ENCODE measurements at places on chromosomes 11 and 22.

DNA sequence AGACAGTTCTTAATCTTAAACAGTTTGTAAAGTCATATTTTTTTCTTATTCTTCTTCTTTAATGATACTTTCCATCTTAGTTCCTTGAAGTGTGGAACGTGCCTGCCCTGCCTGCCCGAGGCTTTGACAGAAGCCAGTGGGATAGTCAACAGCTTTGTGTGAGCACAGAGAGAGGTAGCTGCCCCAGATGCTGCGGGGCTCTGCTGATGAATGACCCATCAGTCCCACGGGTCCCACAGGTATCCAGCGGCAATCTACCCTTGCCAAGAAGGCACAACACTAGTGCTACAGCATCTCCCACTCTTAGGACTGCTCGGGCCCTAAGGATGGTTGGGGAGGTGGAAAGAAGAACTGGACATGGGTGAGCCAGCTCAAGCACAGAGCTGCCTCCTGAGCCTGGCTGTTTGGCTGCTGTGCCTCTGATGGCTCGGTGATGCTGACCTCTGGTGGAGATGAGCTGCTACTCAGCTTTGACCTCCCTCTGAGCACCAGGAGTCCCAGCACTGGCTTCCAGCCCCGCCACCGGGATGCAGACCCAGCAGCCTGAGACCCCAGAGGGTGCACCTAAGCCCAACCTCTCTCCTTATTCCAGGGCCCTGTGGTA is 11.8 kb upstream of the APLNR start:
- peak; percentile 24 for DNase-seq

- no peak for DNase-seq
These were observed 335.3 kb downstream of the CTTN start for GRCh38 chr11:70733327-70734325.

DNA sequence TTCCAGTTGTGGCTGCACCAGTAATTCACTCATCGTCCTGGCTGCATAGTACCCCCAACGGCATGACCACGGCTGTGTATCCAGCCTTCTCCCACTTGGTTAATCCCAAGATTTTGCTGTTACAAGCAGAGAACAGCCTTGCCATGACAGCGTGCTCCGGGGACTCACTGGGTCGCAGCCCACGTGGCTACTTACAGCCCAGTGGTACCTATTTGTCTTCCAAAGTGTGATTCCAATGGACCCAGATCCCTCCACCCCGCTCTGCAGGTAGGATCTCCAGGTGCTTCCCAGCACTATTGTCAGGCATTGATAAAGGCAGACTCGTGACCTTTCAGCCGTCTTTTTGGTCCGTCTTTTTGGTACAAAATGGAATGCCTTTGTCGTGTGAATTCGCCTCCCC is 119.0 kb upstream of the FGF3 start:
- no peak for DNase-seq

DNA sequence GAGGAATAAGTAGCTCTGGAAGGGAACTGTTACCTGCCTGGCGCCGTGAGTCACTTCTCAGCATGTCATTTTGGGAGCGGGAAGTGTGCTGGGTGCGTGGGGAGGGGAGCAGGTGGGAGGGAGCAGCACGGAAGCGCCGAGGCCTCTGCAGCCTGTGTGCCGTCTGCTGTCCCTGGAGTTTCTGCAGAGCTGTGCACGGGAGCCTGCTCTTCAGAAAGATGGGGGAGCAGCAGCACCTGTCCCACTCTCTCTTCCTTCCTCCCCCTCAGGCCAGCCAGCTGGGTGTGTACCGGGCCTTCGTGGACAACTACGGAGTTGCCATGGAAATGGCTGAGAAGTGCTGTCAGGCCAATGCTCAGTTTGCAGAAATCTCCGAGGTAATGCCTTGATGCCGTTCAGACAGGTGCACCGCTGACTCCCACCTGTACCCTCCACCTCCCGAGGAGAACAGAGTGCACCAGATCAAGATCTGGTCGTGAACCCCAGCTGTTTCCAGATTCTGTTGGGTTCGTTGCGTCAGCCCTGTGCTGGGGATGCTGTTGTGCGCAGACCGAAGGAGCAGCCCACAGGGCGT is 87.9 kb downstream of the BCR start:
- DNase-seq = no peak

GRCh38 chr11:112877581-112877980 is 83.6 kb upstream of the NCAM1 start:
- no peak for DNase-seq

- no peak for DNase-seq
These were observed 41.6 kb downstream of the F2 start for GRCh38 chr11:46760429-46761128.

- DNase-seq = no peak
These were observed 1343.7 kb downstream of the BRD1 start for GRCh38 chr22:48483764-48484528.

DNA sequence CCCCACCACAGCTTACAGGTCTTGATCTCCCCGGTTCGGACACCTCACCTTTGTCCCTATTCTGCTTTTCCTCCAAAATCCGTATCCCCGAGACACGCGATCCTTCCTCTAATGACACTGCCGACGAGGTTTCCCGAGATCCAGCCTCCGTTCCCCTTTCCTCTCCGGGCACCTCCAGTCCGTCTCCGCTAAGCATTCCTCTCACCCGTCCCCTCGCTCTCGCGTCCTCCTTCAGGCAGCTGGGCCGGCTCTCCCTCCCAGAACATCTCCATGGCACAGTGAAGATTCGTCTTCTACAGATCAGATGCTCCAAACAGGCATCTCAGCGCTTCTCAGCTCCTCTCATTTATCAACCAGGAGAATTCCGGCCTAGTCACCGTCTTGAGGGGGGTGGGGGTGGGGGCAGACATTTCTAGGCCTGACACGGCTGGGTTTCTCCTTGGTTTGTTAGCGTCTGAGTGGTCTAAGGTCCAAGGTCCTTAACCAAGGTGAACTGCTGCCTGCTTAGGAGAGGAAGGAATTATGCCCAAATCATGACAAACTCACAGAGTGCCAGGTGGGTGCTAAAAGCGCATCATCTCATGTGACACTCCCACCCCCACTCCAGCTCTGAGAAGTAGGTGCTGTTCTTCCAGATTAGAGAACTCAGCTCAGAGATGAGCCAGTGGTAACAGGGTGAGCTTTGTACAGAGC is at the start of gene SPTBN2:
Gene SPTBN2 (minus strand): TSS at position 524 of the 693 bp plus-strand sequence. CDS start 7,976 bp downstream, outside the sequence.
- peak; percentile 26 for DNase-seq

DNA sequence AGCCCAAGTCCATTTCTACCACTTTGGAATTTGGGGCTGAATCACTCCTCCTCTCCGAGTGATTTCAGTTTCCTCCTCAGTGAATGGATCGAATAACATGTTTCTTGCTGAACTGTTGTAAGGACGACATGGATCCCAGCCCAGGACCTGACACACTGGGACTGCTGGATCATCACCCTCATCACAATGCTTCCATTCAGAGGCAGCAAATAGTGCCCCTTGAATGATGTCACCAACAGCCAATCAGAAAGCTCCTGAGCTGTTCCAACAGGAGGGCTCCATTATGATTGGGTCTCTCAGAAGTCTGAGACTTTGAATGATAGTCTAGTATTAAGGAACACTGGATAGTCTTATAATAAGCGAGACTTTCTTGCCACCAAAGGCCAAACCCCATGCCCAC is 158.9 kb downstream of the MYO18B start:
- no peak for DNase-seq

DNA sequence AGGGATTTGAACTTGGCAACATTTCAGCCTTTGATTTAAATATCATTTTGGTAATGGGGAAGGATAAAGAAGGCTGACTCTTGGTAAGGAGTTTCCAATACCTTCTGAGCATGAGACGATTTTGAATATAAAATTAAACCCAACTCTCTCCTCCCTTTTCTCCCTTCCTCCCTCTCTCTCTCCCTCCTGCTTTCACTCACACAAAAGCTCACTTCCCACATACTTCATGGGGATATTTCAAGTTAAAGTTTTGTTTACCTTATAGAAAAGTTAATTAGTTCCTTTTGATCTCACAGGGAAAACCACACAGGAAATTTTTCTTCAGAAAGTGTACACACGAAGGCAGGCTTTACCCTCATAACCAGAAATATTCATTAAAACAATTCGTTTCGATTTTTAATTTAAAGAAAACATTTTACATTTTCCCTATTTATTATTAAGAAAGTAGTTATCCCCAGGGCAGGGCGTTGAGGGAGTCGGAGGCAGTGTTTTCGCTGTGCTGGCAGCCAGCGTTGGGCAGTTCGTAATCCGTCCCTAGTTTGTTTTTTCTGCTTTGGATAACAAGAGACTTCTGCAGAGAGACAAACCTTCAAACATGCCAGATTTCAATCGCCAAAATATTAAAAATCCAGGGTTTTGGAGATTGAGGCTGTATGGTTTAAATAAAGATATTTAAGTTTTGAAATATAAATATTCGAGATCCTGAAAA is 25.3 kb upstream of the ALX4 start:
- no peak for DNase-seq

DNA sequence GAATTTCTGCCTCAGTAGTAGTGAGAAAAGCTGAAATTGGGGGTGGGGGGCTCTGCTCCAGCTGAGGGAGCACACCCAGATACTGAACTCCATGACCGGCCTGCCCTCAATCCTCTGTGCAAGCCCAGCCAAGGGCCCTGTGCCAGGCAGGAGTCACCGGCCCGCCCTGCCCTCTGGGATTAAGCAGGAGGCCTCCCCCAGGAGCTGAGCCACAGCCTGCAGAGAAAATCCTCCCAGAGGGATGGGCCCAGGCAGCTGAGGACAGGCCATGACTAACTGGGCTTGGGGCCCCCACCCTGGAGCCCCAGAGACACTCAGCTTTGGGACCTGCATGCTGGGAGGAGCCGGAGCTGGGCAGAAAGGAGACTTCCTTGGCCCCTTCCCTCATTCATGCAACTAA is 48.8 kb downstream of the MN1 start:
- DNase-seq = no peak

- DNase-seq = no peak
These were observed 100.7 kb upstream of the SEZ6L start for GRCh38 chr22:26068571-26068970.

DNA sequence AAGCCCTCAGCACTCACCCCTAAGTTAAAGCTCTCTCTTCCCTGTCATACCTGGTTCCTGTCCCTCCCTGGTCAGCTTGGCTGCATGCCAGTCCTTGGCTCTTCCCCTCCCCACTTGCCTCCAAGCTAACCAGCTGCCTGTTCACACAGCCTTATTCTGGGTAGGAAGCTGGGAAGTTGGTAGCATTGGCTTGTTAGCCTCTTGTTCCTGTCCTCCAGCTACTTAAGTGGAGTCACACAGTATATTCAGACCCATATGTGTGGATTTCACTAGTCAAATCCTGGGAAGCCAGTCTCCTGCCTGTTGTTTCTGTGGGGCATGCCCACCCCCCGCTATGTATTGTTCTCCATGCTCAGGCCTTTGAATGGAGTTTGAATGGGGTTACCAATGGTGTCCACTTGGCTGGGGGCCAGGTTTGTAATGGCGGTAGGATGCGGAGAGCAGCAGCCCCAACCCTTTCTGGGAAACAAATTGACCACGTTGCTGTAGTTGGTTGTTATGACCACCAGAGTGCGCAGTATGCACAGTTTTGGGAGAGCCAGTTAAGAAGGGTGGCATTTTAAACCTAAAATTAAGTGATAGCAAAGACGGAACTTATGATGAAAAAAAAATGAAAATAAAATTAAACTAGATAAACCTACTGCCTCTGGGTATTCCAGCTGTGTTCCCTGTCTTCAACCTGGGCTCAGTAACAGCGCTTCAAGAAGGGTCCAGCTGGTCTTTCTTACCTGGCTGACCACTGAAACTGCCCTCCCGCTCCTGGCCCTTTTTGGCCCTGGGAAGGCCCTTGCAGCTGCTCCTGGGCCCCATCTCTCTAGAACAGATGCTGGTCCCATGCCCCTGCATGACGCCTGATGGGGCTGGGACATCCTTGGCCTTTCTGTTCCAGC is 10.7 kb upstream of the RPS3 start:
- DNase-seq = peak; percentile 78

DNA sequence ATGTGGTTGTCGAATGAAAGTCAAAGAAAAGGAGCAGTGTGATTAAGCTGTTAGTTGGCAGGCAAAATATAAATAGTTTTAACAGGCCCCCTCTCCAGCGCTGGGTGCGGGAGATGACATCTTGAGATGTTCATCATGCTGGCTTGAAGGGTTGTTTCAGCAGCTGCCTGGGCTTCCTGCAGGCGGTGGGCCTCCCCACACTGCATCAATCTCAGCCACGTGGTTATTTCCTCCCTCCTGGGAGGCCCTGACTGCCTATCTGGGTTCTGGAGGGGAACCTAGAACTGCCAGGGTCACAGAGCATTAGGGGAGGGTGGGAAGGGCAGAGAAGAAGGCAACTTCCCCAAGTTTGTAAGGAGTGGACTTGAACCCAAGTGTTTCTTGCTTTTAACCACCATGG is 173.3 kb upstream of the SYT13 start:
- DNase-seq = no peak

DNA sequence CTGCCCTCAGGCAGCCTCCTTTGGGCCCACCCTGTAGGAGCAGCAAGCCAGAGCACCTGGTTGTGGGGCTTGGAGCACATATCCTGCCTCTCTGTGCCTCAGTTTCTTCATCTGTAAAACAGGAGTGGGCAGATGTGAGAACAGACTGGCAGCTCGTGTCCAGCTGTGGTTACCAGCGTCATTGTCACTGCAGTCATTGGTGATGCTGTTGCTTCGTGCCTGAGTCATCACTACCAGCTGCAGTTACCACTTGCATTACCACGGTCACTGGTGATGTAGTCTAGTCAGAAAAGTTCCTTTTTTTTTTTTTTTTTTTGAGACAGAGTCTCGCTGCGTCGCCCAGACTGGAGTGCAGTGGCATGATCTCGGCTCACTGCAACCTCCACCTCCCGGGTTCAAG is 20.4 kb downstream of the RSPH14 start:
- DNase-seq = no peak

GRCh38 chr11:17161515-17161914 is 46.3 kb downstream of the PIK3C2A start:
- DNase-seq = no peak

DNA sequence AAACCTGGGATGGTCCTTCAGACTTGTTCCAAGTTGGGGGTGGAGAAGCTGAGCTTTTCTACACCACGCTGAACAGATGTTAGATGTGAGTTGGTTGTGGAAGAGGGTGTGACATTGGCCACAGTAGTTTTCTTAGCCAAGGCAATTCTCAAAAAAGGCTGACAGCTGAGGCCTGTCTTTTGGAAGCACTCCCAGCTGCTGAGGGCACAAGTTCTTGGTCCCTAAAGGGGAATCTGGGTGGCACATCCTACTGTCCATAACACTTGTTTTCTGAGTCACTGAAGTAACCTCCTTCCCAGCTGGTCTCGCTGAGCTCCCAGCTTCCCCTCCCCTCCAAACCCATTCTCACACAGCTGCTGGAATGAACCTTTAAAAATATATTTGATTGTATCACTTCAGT is 375.7 kb upstream of the KIRREL3 start:
- DNase-seq = no peak

- DNase-seq = no peak
These were observed 34.5 kb downstream of the NUMA1 start for GRCh38 chr11:72045849-72046248.

Measured in NCI-H1092 (cell line).